ENCODE measurements at places on chromosomes 1 and 21.

GRCh38 chr1:110639724-110640386 is 33.7 kb upstream of the KCNA2 start:
- DNase-seq, result no peak

- no peak for DNase-seq
Observed at GRCh38 chr1:94946886-94947285, 20.0 kb upstream of the CNN3 start.

DNA sequence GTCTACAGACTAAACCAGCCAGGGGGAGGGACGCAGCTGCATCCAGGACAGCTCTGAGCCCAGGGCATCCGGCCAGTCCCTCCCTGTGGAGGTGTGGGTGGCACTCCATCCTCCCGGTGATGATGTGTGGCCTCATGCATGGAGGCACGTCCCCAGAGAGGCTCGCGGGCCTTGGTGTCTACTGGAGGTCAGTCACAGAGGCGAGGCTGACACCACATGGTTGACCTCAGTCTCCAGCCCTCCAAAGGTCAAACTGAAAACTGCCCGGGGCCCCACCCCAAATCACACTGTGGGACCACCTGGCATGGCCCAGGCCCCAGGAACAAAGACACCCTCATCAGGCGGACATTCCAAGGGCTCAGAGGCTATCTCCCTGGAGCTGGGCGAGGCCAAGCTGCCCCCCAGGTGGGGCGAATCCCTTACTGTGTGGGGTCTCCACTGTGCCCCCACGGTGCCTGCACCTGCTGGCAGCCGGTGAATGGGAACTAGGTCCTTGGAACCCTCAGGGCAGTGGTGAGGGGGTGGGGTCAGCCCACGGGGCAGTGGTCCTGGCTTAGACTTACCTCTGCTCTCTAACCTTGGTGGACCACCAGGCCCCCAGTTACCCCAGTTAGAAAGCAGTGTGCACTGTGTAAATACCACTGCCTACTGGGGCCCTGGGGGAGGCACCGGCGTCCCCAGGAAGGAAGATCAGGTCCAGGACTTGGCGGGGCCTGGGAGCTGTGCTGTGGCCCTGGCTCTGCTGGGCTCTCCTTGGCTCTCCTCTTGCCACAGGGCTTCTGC is 49.1 kb downstream of the TRPM2 start:
- DNase-seq, result no peak

- no peak for DNase-seq
Observed at GRCh38 chr1:51302270-51302669, 28.1 kb downstream of the TTC39A start.
